ENCODE measurements at places on chromosomes 1 and 21. TPM values are rescaled to one million over a fixed set of nuclear protein-coding genes. Genes with fewer than 3 reads are reported as not detected.

The SLFNL1 gene
- total RNA-seq = 0.46 TPM

The DIPK1A gene
- 0.65 TPM for total RNA-seq

The FMO5 gene
- 0.76 TPM for total RNA-seq

The BTG2 gene
- total RNA-seq = 17.9 TPM

The MYCL gene
- total RNA-seq = 2.3 TPM

The C1orf141 gene
- total RNA-seq = not detected

The NBPF11 gene
- 3.2 TPM for total RNA-seq

The FRRS1 gene
- total RNA-seq = 4.6 TPM

The HSF2BP gene
- 1.6 TPM for total RNA-seq

The BNIPL gene
- total RNA-seq = 0.32 TPM

The TRIM67 gene
- not detected for total RNA-seq

The OR2T29 gene
- not detected for total RNA-seq

The RIPK4 gene
- not detected for total RNA-seq

The CHRM3 gene
- not detected for total RNA-seq

The GCSAML gene
- total RNA-seq = not detected

The OLFML3 gene
- 1.3 TPM for total RNA-seq

The HMCN1 gene
- total RNA-seq = 8.7 TPM

The HECTD3 gene
- 16.9 TPM for total RNA-seq

The COL24A1 gene
- under 0.01 TPM for total RNA-seq

The CADM3 gene
- 15.8 TPM for total RNA-seq

The DISC1 gene
- 7.8 TPM for total RNA-seq

The OR2L5 gene
- not detected for total RNA-seq

The CFAP410 gene
- 3.5 TPM for total RNA-seq

The S100A8 gene
- total RNA-seq = not detected

The ATP5PO gene
- 318 TPM for total RNA-seq

The CFAP57 gene
- 0.32 TPM for total RNA-seq

Data from epithelial cell of umbilical artery (primary cell).